AG04450 (cell line): ENCODE measurements at places on chromosomes 7 and 10. TPM values are rescaled to one million over a fixed set of nuclear protein-coding genes. Genes with fewer than 3 reads are reported as not detected.
A peak's percentile ranks its signal among the peaks of the same experiment; 100 is the strongest.

GRCh38 chr10:22247636-22248035, 29.8 kb upstream of the EBLN1 start:
- DNase-seq: no peak

DNA sequence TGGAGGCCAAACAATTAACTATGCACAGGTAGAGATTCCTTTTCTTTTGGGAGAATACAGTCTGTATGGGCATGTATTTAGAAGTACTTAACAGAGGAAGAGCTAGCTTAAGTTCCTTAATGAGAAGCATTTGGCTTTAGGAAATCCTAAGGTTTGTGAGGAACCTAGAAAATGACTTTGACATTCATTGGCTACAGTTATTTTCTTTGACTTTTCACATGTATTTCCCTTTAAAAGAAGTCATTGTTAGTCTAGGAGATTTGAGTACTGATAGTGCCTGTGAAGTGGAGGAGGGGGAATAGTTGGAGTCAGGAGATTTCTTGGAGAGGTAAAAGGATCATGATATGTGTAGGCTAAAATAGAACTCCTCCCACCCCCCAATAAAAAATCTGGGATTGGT, 3.6 kb downstream of the HELLS start:
- no peak for DNase-seq

DNA sequence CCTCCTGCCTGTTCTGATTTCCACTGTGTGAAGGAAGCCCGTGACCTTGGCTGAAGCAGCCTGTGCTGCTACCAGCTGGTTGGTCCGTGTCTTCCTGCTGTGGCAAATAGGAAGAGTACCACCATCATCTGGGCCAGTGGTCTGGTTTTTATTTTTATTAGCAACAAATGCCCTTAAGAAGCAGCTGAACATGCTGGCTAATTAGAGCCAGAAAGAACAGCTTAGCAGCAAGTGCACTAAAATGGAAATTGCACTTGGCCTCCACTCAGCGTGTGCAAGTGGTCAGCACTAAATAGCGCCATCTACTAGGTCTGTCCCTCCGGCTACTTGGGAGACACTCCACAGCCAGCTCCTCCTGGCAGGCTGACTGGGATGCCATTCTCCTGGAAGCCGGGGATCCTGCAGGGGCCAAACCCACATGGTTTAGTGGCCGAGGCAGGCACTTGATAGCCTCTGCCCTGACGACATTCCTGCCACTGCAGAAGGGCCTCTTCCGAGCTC, 690.3 kb upstream of the FOXK1 start:
- no peak for DNase-seq

DNA sequence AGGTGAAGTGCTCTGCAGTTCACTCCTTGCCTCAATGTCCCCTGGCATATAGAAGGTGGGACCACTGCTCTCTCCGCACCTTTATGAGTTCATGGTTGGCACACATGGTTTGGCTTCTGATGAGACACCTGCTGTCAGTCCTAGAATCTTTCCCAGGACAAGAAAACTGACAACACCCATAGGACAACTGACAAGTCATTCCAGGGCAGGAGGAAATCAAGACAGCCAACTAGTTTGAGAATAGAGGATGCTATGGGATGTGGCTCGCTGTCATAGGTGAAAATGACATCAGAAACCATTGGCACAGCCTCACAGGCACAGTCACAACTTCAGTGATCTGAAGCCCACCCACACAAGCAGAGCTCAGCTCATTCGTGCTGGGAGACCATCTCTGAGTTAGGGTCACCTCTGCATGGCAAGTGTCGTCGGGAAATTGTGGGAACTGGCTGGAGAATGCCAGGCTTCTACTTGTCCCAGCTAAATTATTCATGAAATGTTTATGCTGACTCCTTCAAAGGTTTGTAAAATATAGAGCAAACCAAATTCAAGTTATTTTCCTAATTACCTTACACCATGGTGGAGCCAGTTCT, 762.4 kb downstream of the GRID1 start:
- DNase-seq: no peak

- DNase-seq: no peak
These were observed 541 bp downstream of the ELMO1 start for GRCh38 chr7:37448011-37448635.

- DNase-seq: no peak
These were observed 61.4 kb downstream of the ASB13 start for GRCh38 chr10:5604961-5605360.

DNA sequence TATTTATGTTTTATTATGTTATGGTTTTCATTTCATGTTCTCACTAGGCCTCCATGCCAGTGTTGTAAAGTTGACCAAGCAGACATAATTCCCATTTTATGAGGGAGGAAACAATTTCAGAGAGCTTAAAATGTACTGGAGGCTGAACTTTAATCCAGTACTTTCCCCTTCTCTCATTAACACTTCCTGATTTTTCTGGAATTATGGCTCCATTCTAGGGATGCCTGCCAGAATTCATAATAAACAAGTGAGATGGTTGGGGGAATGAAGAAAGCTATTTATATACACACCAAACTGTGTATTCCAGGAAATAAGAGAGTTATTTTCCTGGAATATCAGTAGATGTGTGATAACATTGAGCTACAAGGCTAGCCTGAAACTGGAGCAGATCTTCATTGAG, 6.9 kb downstream of the TMEM236 start:
- no peak for DNase-seq

GRCh38 chr7:69751026-69751425, 152.8 kb downstream of the AUTS2 start:
- no peak for DNase-seq

- peak; percentile 59 for DNase-seq
These were observed 248.8 kb upstream of the PTN start for GRCh38 chr7:137592232-137592896.

GRCh38 chr10:27297844-27298521, 57.4 kb upstream of the ACBD5 start:
- DNase-seq: no peak

GRCh38 chr7:73901823-73902597, 41.1 kb downstream of the TMEM270 start:
- DNase-seq: no peak

DNA sequence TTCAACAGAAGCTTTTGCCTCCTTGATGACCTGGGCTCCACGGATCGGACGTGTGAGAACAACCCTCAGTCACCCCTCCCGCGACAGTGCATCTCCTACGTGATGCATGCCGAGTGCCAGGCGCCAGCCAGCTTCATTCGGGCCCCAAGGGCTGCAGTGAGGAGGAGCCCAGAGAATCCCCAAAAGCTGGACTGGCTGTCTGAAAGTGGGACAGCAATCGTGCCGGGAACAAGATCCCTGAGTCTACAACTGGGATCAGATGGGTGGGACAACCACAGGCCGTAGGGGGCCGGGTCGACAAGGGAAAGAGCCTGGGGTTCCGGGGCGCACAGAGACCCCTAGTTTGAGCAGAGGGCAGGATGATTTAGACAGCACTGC, 27.2 kb downstream of the EBF3 start:
- no peak for DNase-seq

GRCh38 chr10:75646218-75646915, 214.9 kb downstream of the LRMDA start:
- no peak for DNase-seq

DNA sequence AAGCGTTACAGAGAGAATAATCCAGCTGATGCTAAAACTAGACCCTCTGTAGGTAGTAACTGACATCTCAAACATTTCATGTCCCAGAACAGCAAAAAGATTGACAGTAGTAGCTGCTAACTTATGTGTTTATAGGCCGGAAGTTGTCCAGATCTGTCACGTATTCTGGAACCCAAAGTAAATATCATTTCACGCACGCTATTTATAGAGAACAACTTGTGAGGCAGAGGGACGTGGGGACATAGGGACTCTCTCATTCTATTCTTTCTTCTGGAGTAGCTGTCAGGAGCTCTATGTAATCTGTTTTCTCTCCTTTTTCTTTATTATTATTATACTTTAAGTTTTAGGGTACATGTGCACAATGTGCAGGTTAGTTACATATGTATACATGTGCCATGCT, 22.3 kb downstream of the AGK start:
- no peak for DNase-seq

DNA sequence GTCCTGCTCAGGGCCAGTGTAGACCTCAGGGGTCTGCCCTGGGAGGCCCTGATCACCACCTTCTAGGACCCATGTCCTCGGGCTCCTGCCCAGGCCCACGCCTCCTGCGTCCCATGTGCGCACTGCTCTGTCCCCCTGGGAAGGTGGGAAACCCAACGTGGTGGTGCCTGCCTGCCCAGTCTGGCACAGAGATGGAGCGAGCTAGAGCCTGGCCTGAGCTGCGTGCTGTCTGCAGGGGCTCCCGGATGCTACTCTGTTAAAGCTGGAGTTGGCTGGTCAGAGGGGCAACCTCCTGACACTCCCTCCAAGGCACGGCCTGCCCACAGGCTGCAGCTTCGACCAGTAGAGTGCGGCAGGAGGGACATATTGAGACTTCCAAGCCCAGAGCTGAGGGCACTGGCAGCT, 171.7 kb downstream of the DNAJB6 start:
- no peak for DNase-seq

GRCh38 chr7:43480581-43480980, 102.3 kb upstream of the STK17A start:
- no peak for DNase-seq

GRCh38 chr7:128005759-128006159, 25.5 kb downstream of the LRRC4 start:
- no peak for DNase-seq

GRCh38 chr7:63998549-63998948, at the start of gene ZNF722:
Gene ZNF722, plus strand, starts transcription at chr7:63998849. Its CDS starts 113 bp downstream, at chr7:63998962.
- DNase-seq: no peak

DNA sequence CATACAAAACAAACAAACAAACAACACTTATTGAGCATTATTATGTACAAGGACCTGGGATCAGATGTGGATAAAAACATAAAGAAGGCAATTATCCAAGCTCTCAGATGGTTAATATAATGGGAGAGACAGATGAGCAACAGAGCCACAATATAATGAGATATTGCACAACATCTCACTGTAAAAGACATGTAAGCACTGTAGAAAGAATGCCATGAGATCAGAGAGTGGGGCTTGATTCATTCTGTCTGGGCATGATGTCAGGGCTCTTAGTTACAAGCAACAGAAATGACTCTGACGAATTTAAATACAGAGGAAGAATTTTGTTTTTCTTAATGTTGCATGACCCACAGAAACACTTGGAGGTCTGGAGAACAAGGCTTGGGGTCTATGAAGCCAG, 164.7 kb upstream of the PLXDC2 start:
- DNase-seq: peak; percentile 87

DNA sequence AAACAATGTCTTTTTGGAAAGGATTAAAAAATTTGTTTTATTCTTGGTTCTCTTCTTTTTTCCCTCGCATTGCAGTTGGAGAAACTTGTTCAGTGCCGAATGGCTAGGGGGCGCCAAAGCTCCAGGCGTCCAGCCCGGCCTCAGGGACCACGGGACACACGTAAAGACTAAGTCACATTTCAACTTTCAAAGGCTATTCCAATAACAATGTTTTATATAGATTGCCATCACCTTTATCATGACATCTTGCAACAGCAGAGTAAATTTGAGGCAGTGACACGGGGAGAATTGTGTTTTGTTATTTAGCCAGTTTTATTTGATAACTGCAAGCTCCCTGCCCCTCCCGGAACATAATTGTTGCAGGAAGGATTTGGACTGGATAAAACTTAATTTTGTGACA, 2.2 kb upstream of the IGFBP3 start:
- no peak for DNase-seq

GRCh38 chr10:87538092-87539015, 33.7 kb downstream of the MINPP1 start:
- DNase-seq: no peak

Gene TBXAS1
- 51.3 and 53.2 TPM in 2 replicates for polyA plus RNA-seq

Gene AQP1
- polyA plus RNA-seq: 0.32 and 0.36 TPM in 2 replicates

Gene MRPL32
- polyA plus RNA-seq: 51.6 and 68.5 TPM in 2 replicates

Gene ZP3
- polyA plus RNA-seq: 0.63 and 1.0 TPM in 2 replicates

Gene PPRC1
- polyA plus RNA-seq: 14.1 and 18.5 TPM in 2 replicates

Gene CHN2
- not detected in 2 replicates for polyA plus RNA-seq

Gene UCMA
- not detected in 2 replicates for polyA plus RNA-seq

Gene DIP2C
- polyA plus RNA-seq: 9.6 and 12.9 TPM in 2 replicates

Gene ASB10
- polyA plus RNA-seq: not detected in 2 replicates

Gene NPY4R2
- 0.06 TPM in 1 of 2 replicates, not detected in the other for polyA plus RNA-seq

Gene HMX3
- polyA plus RNA-seq: not detected in 2 replicates

Gene CDH23
- 0.01 TPM in 2 replicates for polyA plus RNA-seq

Gene CALCR
- polyA plus RNA-seq: not detected in 2 replicates

Gene DPP6
- polyA plus RNA-seq: not detected in 2 replicates

Gene ENKUR
- polyA plus RNA-seq: 0.11 TPM in 1 of 2 replicates, not detected in the other

Gene TAS2R5
- 0.38 and 0.81 TPM in 2 replicates for polyA plus RNA-seq

Gene HMX2
- not detected in 2 replicates for polyA plus RNA-seq

Gene MYO3A
- polyA plus RNA-seq: not detected in 2 replicates

Gene SPDYE1
- not detected in 2 replicates for polyA plus RNA-seq

Gene NEUROG3
- polyA plus RNA-seq: not detected in 2 replicates

Gene ANKRD7
- polyA plus RNA-seq: 0.30 and 0.50 TPM in 2 replicates
